ENCODE measurements at places on chromosomes 2 and 18.

DNA sequence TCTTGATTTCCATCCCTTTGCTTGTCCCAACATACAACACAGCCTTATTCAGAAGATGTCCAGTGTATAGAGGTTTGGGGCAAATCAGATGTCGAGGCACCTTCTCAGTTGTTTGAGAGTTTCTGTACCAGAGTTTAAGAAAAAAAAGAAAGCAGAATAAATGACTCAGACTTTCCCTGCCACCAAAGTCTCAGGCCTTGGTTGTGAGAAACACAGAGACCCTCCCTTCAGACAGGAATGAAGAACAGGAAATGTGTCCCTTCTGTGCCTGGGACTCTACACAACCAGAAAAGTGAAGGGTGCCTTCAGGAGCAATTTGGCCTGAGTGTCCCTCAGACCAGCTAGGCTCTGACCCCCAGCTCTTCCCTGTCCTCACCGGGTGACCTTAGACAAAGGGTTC, 37.3 kb upstream of the REL start:
- no peaks in the 10 kb centered on the region for H3K27me3 ChIP-seq
- H3K4me1 ChIP-seq, result peaks cover 7% of the 10 kb centered on the region
- H3K36me3 ChIP-seq, result no peaks in the 10 kb centered on the region
- no peak overlapping the region for H3K27ac ChIP-seq
- no peak overlapping the region for H3K4me3 ChIP-seq

- DNase-seq, result peak; percentile 44
- no peaks in the 10 kb centered on the region for H3K27me3 ChIP-seq
- H3K4me1 ChIP-seq, result peaks cover 34% of the 10 kb centered on the region
These were observed 51.9 kb downstream of the DYSF start for GRCh38 chr2:71505086-71505769.

DNA sequence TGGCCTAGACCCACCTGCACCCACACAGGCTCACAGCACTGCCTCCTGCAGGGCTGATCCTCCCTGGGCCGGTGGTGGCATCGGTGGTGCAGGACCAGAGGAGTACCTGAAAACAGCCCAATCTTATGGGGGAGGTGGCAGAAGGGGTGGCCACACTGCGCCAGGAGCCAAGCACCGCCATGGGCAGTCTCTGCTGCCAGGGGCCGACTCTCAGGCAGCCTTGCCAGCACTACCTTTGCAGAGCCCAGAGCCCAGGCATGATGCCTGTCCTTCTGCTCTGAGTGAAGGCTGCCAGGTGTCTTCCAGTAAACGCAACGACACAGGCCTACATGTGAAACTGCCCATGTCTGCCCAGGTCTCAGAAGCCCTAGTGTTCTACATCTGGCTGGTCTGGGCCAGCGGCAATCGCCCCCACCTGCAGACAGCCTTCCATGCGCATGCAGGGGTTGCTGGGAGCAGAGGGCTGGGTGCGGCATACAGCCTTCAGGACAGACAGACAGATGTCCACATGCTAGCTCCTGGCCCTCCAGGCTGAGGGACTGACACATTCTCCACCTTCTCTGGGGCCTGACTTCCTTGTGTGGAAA, 6.8 kb downstream of the HS6ST1 start:
- no peak overlapping the region for H3K4me3 ChIP-seq
- H3K36me3 ChIP-seq, result no peaks in the 10 kb centered on the region
- H3K4me1 ChIP-seq, result peaks cover 9% of the 10 kb centered on the region
- no peak for DNase-seq
- H3K27ac ChIP-seq, result no peak overlapping the region

GRCh38 chr2:45330108-45330507, 281.0 kb downstream of the SRBD1 start:
- H3K4me1 ChIP-seq, result peaks cover 19% of the 10 kb centered on the region
- no peak for DNase-seq
- no peaks in the 10 kb centered on the region for H3K27me3 ChIP-seq
- peak overlapping the region; percentile 56 for H3K27ac ChIP-seq
- H3K4me3 ChIP-seq, result no peak overlapping the region
- H3K36me3 ChIP-seq, result no peaks in the 10 kb centered on the region

DNA sequence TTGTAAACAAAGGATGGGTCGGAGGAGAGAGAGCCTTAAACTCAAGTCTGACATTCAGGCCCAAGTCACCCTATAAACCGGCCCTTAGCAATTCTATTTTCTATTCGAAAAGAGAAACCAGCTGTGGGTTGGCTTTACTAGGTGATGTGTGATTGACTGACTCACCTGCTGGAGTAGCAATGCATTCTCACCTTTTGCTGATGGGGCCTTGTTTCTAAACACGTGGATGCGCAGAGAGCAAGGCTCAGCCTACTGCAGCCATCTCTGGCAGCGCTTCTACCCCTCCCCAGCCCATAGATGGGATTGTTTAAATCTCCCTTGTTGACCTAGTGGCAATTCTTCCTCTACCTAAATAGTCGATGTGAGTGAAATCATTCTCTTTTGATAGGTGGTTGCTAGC, 138.5 kb downstream of the MEIS1 start:
- H3K36me3 ChIP-seq, result peaks cover 27% of the 10 kb centered on the region
- DNase-seq, result peak; percentile 58
- peaks cover 42% of the 10 kb centered on the region for H3K4me1 ChIP-seq
- H3K27ac ChIP-seq, result peak overlapping the region; percentile 94
- no peaks in the 10 kb centered on the region for H3K27me3 ChIP-seq

DNA sequence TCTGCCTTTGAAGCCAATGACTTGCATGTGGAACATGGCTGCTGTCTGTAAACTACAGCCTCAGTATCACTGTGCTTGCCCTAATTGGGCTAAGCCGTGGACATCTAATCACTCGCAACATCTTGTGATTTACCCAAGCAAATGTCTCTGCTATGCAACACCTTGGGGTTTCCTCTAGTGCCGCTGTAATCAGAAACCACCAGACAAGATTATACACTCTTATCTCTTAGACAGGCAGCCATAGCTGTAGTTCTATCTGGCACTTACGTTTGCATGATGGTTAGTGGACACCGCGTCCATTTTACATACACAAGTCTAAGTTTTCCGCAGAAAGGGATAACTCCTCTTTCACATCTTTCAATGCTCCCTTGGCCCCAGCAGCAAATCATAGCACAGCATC, 204.3 kb upstream of the CCDC68 start:
- H3K27ac ChIP-seq, result no peak overlapping the region
- no peaks in the 10 kb centered on the region for H3K36me3 ChIP-seq
- DNase-seq, result no peak
- no peaks in the 10 kb centered on the region for H3K4me1 ChIP-seq
- H3K27me3 ChIP-seq, result no peaks in the 10 kb centered on the region

GRCh38 chr18:61569176-61569892, 236.1 kb downstream of the CDH20 start:
- peak; percentile 90 for DNase-seq
- H3K27ac ChIP-seq, result no peak overlapping the region
- no peaks in the 10 kb centered on the region for H3K36me3 ChIP-seq
- no peak overlapping the region for H3K4me3 ChIP-seq

GRCh38 chr2:194363295-194363694, 1293.7 kb upstream of the SLC39A10 start:
- DNase-seq, result no peak
- no peaks in the 10 kb centered on the region for H3K36me3 ChIP-seq
- H3K27ac ChIP-seq, result no peak overlapping the region
- H3K27me3 ChIP-seq, result no peaks in the 10 kb centered on the region
- H3K4me3 ChIP-seq, result no peak overlapping the region

DNA sequence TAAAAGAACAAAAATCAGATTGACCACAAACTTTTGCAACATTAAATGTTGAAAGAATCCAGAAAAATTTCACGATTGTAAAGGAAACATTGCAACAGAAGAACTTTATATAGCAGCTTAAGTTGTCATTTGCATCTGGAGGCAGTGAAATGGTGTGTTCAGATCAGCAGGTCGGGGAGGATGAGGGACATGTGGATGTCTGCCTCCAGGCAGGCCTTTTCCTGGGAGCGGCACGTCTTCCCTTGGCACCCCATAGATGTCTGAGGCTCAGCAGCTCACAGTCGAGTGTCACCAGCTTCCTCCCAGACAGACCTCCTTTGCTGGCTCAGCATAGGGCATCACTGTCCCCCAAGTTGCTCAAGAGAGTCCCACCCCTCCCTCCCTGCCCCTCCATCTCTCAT, 44.3 kb upstream of the ASB1 start:
- H3K4me1 ChIP-seq, result no peaks in the 10 kb centered on the region
- H3K4me3 ChIP-seq, result no peak overlapping the region
- DNase-seq, result no peak
- H3K36me3 ChIP-seq, result no peaks in the 10 kb centered on the region
- H3K27me3 ChIP-seq, result no peaks in the 10 kb centered on the region

- no peaks in the 10 kb centered on the region for H3K36me3 ChIP-seq
- no peaks in the 10 kb centered on the region for H3K27me3 ChIP-seq
- H3K4me3 ChIP-seq, result no peak overlapping the region
- no peak for DNase-seq
These were observed 71.6 kb downstream of the GNAL start for GRCh38 chr18:11760498-11761167.

DNA sequence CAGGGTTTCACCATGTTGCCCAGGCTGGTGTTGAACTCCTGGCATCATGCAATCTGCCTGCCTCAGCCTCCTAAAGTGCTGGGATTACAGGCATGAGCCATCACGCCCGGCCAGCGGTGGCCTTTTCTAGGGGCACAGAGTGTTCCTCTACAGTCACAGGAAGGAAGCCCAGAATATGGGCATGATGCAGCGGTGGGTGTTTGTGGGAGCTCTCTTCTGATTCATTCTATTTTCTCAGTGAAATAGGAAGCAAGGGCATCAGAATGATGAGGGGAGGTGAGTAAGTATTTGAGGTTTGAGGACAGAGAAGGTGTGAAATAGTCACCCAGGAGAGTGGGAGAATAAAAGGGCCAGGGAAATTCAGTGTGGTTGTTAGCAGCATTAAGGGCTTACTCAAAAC, 70.3 kb upstream of the PSME4 start:
- H3K27ac ChIP-seq, result no peak overlapping the region
- no peaks in the 10 kb centered on the region for H3K27me3 ChIP-seq
- H3K4me3 ChIP-seq, result no peak overlapping the region
- no peaks in the 10 kb centered on the region for H3K4me1 ChIP-seq
- no peaks in the 10 kb centered on the region for H3K36me3 ChIP-seq

GRCh38 chr2:222360146-222360545, 61.3 kb upstream of the PAX3 start:
- no peak for DNase-seq
- no peak overlapping the region for H3K27ac ChIP-seq
- H3K4me3 ChIP-seq, result no peak overlapping the region

DNA sequence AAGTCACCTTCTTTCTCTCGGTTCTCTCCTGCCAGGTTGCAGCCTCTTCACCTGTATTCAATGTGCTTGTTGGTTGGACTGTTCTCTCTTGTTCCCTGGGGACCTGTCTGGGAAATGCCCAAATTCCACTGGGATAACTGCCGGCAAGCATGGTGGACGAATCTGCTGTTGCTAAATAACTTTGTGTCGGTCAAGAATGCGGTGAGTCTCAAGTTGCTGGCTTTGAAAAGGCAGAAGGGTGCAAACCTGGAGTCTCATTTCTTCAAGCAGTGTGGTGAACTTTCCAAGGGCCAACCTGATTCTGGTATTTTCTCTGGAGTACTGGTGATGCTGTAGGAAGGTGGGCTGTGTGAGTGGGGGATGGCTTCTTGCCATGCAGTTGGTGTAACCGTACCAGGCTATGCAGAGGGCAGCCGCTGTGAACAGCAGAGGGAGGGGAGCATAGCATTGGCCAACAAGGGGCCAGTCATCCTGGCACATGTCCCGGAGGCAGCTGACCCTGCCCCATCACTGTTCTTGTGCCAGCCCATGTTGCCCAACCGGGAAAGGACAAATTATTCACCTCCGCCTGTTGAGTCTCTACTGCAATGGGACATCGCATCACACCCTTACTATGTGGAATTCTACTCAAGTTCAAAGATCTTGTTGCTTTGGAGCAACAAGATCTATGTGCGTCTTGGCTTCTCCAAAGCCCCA, 88.1 kb upstream of the SEC11C start:
- no peak overlapping the region for H3K4me3 ChIP-seq
- H3K27me3 ChIP-seq, result no peaks in the 10 kb centered on the region
- no peaks in the 10 kb centered on the region for H3K36me3 ChIP-seq
- peaks cover 3% of the 10 kb centered on the region for H3K4me1 ChIP-seq
- no peak overlapping the region for H3K27ac ChIP-seq

GRCh38 chr2:121993682-121994081, 238.2 kb downstream of the TSN start:
- H3K27ac ChIP-seq, result no peak overlapping the region
- H3K4me1 ChIP-seq, result no peaks in the 10 kb centered on the region
- DNase-seq, result no peak
- H3K4me3 ChIP-seq, result no peak overlapping the region

DNA sequence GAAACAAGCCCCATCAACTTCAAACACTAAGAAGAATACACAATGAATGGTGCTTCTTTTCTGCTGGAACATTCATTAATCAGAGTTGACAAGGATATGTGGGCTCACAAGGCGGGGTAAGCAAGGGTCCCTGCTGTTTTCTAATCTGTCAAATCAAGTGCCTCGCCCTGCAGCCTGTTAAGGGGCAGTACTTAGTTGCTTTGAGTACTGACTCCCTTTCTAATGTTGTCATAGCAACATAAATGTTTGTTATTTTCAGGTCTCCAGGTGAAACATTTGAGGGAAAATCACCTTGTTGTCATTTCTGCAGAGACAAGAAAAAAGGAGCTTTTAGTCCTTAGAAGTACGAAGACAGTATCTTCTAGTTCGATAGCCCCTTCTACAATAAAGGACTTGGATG, 284.7 kb upstream of the PKDCC start:
- H3K4me1 ChIP-seq, result no peaks in the 10 kb centered on the region
- no peak overlapping the region for H3K4me3 ChIP-seq
- H3K36me3 ChIP-seq, result no peaks in the 10 kb centered on the region
- no peaks in the 10 kb centered on the region for H3K27me3 ChIP-seq
- H3K27ac ChIP-seq, result no peak overlapping the region

- H3K27ac ChIP-seq, result no peak overlapping the region
- peak overlapping the region; percentile 71 for H3K4me3 ChIP-seq
- H3K27me3 ChIP-seq, result peaks cover 74% of the 10 kb centered on the region
- DNase-seq, result peak; percentile 84
- no peaks in the 10 kb centered on the region for H3K4me1 ChIP-seq
These were observed 1.3 kb upstream of the DPYSL5 start for GRCh38 chr2:26846334-26847306.

DNA sequence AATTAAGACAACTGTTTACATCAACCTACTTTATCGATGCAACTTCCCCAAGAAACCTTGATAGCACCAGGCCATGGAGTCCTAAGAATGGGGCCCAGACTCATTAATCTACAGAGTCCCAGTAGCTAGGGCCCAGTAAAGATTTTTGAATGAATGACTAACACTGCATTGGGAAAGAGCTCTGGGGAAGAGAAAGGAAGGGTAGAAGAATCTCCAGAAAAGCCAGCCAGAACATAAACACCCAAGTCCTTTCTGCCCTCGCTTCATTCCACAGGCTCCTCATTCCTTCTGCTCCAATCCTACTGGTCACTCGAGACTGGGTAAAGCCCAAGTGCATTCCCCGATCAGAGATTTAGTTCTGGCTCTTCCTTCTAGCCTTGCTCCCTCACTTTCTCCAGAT, 44.3 kb downstream of the CYRIA start:
- no peaks in the 10 kb centered on the region for H3K4me1 ChIP-seq
- no peaks in the 10 kb centered on the region for H3K27me3 ChIP-seq
- no peak overlapping the region for H3K27ac ChIP-seq

- H3K27ac ChIP-seq, result no peak overlapping the region
- no peak overlapping the region for H3K4me3 ChIP-seq
- DNase-seq, result no peak
- H3K36me3 ChIP-seq, result no peaks in the 10 kb centered on the region
- no peaks in the 10 kb centered on the region for H3K27me3 ChIP-seq
- no peaks in the 10 kb centered on the region for H3K4me1 ChIP-seq
These were observed 69.8 kb upstream of the TANK start for GRCh38 chr2:161090411-161090810.

GRCh38 chr2:3332133-3332532, 45.5 kb downstream of the EIPR1 start:
- H3K4me3 ChIP-seq, result no peak overlapping the region
- H3K27me3 ChIP-seq, result no peaks in the 10 kb centered on the region
- no peak overlapping the region for H3K27ac ChIP-seq
- no peak for DNase-seq
- H3K4me1 ChIP-seq, result no peaks in the 10 kb centered on the region

Measured in cardiac muscle cell (in vitro differentiated cells and primary cell).